SK-MEL-5 (cell line): ENCODE measurements at places on chromosomes 6 and 20. TPM values are rescaled to one million over a fixed set of nuclear protein-coding genes. Genes with fewer than 3 reads are reported as not detected.

DNA sequence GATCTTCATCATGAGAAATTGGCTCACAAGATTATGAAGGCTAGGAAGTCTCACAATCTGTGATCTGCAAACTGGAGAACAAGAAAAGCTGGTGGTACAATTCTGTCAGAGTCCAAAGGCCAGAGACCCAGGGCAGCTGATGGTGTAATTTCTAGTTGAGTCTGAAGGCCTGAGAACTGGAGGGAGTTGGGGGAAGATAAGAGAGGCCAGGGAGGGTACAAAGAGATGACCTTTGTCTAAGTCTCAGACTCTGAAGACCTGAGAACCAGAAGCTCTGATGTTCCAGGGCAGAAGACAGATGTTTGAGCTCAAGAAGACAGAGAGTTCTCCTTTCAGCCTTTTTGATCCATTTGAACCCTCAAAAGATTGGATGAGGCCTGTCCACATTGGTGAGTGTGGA lies 280.6 kb downstream of the HDGFL1 start:
- no peak for DNase-seq

DNA sequence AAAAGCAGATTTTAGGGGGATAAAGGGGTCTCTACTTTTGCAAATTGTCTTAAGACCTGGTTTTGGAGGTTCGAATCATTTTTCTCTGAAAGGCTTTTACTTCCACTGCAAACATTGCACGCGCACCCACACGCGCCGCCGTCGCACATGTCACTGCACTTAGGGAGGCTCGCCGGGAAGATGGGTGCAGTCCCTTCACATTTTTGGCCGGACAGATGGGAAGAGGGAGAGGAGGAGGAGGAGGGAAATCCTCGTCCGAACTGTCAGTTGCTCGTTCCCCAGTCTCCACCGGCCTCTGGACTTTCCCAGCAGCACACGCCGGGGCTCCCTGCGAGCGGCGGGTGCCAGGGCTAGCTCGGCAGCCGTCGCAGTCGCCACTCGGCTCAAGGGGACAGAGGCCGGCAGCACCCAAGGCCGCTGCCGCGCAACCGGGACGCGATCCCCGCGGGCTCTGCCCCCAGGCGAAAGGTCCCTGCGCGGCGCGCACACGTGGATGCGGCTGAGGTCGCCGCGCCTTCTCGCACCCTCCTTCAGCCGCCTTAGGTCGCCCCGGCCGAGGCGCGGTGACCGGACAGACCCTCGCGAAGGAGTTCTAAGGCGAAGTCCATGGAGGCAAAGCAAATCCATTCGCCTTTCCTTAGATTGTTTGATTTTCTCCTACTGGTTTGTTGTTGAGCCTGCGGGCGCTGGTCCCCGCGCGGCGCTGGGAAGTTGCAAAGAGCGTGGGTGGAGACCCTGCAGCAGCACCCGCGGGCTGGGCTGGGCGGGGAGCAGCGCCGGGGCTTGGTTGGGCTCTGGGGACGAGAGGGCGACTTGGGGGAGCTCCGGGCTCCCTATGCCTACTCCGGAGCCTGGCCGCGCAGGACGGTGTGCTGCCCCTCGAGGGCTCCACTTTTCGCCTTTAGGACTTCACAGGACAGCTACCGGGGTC lies 1.2 kb downstream of the MYB start:
- DNase-seq = no peak

The PTPRT gene
- total RNA-seq = not detected in 2 replicates

The FGD2 gene
- total RNA-seq = 0.08 TPM in 1 of 2 replicates, not detected in the other

The GPLD1 gene
- total RNA-seq = 0.55 and 1.1 TPM in 2 replicates

- peak; percentile 61 for DNase-seq
Measured at GRCh38 chr6:41039060-41039998, at the start of gene UNC5CL. UNC5CL (minus strand) TSS chr6:41039221; CDS start chr6:41035074, 4,147 bp downstream.

The GNRH2 gene
- not detected in 2 replicates for total RNA-seq

DNA sequence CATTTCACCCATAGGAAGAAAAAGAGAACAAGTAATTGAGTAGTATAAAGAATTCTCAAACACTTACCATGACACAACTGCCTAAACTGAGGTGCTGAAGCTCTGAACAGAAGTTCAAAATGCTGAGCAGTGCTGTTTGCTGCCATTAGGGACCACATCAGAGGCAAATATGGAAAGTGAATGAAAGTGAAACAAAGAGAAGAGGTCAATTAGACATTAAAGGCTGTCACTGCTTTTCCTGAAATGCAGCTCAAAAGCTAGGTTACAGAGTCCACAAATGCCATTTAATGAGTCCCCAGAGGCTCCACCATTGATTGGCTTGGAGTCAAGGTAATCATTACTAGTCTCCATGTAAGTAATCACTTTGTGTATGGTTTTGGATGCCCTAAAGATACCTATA lies 46.1 kb downstream of the POU3F2 start:
- no peak for DNase-seq

- DNase-seq = peak; percentile 6
Measured at GRCh38 chr6:135291288-135292076, 110.4 kb downstream of the MYB start.

DNA sequence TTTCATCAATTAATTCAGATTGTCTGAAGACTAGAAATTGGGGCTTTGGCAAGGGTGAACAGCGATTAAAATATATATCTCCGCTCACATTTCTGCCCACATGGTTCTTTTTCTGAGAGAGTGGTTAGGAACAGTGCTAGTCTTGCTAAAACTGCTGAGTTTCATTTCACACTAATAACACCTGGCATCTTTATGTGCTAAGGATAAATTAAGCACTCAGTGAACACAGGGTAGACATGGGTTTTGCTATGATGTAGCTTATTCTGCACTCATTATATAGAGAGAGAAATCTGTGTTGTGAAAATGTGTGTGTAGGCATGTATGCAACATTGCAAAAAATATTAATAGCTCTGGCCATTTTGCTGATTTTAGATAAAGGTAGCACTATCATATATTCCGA lies 623.4 kb upstream of the FLRT3 start:
- DNase-seq = no peak
